ENCODE measurements at places on chromosomes 1 and 21.
A peak's percentile ranks its signal among the peaks of the same experiment; 100 is the strongest.

GRCh38 chr21:42191696-42192595 is 27.0 kb upstream of the ABCG1 start:
- no peak for DNase-seq

- no peak for DNase-seq
These were observed 2.2 kb upstream of the ADORA3 start for GRCh38 chr1:111505641-111506119.

DNA sequence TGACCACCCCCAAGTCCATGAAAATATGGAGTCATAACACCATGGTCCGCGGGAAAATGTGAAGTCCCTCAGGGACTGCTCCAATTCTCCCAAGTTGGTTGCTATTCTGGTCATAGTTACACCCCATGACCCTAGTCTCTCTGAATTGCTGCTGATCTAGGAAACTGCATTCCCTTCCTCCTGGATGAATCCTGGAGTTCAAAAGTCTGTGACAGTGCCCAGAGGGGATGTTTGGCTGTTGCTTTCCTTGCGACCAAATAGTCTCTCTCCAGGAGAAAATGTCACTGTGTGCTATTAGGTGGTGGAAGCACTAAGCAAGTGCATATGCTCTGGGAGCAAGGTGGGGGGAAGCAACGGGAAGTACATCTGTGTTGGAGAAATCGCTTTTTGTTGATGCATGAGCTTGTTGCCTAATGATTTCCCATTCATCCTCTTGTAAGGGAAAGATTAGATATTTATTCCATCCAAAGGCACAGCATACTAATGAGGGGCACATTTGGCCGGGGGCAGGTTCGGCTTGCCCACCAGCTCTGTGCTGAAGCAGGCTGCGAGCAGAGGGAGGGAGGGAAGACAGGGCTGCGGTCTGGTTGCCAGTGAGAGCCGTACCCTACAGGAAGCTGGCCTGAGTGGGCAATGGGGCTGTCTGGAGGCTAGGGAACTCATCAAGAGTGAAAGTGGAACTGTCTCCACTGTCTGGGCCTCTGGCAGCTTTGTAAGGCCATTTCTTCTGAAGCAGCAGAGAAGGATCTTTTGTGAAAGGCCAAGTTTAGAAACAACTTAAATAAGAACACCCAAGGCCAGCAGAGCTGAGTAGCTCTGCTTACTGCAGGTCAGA is 27.2 kb downstream of the SYT6 start:
- DNase-seq = no peak

- DNase-seq = no peak
These were observed 83.1 kb downstream of the HS2ST1 start for GRCh38 chr1:86997538-86997937.

GRCh38 chr21:32359719-32360260 is 33.0 kb downstream of the URB1 start:
- peak; percentile 41 for DNase-seq

- peak; percentile 91 for DNase-seq
These were observed 31.8 kb downstream of the KCNK2 start for GRCh38 chr1:215114154-215114933.

GRCh38 chr1:18480315-18481189 is at the start of gene KLHDC7A:
KLHDC7A (plus strand) TSS chr1:18480930; CDS start chr1:18480982, 52 bp downstream.
- DNase-seq = peak; percentile 98

DNA sequence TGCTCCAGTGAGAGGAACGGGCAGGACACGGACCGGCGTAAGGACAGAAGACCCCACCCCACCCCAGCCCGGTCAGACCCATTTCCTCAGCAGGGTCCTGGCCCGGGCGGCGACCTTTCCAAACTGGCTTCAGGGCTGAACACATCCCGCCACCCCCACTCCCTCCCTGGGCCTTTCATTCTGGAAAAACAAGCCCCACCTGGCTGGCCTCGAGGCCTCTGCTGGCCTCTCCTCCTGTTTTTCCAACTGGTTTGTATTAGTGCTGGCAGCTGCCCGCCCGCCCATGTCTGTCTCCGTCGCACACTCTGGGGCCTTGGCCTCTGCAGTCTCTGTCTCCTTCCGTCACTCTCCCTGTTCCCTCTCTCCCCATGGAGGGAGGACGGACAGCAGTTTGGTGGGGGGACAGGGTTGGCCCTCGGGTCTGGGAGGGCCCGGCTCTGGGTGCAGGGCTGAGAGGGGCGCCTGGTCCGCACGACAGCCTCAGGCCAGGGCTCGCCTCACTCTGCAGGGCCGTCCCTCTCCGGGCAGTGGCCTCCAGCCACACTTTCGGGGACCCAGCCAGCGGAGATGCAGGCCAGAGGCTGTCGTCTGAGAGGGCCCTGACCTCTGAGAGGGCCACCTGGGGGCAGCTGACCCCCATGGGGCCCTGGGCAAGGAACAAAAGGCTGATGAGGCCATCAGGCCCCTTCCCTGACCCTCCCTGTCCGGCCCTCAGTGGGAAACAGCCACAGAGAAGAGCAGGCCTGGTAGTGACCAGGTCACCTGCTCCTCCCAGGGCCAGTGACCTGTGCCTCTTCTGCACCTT is 1.5 kb upstream of the MXRA8 start:
- no peak for DNase-seq

DNA sequence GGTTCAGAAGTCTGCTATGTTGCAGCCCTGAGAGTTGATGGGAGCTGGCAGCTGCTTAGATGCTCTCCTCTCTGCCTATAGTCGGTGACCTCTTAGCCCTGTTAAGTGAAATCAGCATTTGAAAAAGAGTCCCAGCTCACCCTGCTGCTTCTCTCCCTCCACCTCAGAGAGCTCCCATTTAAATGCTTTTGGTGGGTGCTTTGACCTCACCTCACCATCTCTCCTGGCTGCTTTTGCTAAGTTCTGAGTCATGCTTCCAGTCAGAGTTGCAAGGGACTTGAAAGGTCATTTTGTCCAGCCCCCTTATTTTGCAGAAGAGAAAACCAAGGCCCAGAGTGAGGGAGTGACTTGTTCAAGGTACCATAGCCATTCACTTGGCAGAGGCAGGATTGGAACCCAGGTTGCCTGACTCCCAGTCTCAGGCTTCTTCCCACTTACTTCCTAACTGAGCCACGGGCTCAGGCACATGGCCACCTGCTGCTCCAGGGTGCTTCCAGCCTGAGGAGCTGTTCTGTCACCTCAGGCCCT is 3.3 kb downstream of the MAPKAPK2 start:
- peak; percentile 58 for DNase-seq

- DNase-seq = peak; percentile 56
These were observed 17.1 kb downstream of the CAPZA1 start for GRCh38 chr1:112636597-112637253.

DNA sequence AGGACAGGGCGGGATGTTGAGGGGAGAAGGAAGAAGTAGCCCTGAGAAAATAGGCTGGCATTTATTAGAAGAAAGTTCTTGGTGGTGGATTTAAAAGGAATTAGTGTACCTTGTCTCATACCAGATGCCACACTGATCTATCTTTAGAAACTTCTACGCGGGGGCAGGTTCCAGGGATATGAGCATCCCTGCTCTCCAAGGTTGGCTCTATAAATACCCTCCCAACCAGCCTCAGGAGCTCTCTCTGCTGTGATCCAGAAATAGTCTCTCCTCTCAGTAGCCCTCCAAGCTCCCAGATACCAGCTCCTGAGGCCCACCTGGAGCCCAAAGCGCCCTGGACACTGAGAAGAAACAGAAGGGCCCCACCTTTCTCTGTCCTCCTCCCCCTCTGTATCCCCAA is 128.3 kb upstream of the TNR start:
- no peak for DNase-seq

DNA sequence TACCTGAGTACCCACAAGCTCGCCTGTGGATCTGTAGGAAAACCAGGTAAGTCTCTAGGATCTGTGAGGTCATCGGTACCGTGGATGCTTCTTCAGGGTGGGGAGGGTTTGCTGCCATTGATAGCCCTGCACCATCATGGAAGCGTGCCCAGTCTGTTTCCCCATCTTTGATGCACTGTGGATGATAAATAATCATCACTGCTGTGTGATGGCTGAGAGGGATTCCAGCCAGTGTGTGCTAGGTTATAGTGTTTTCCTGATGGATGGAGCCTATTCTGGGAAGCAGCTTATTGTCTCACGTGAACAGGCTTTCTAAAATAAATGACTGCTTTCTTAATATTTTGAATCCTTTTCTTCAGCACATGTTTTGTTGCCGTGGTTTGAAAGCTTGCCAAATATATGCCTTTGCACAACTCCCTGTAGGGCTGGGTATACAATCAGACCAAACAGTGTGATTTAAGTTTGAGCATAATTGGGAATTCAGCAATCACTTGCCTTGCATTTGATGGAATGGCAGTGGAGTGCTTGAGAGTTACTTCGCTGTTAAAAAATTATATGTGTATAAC is 113.8 kb downstream of the CAMTA1 start:
- DNase-seq = no peak

DNA sequence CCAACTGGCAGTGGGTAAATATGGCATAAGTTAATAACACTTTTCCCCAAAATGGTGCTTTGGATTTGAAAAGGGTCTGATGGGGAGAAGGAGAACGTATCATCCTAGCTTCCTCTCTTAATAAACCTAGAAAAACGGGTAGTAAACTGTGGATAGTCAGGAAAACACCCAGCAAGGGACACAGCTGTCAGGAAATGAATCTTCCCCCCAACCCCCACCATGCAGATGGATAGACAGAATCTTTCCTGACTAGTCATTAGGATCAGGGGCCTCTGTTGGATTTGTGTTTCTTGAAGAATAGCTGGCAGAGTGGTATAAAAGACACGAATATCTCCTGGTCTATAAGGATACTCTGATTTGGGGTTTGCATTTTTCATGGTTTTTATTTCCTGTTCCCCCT is 22.5 kb upstream of the LAX1 start:
- DNase-seq = no peak

DNA sequence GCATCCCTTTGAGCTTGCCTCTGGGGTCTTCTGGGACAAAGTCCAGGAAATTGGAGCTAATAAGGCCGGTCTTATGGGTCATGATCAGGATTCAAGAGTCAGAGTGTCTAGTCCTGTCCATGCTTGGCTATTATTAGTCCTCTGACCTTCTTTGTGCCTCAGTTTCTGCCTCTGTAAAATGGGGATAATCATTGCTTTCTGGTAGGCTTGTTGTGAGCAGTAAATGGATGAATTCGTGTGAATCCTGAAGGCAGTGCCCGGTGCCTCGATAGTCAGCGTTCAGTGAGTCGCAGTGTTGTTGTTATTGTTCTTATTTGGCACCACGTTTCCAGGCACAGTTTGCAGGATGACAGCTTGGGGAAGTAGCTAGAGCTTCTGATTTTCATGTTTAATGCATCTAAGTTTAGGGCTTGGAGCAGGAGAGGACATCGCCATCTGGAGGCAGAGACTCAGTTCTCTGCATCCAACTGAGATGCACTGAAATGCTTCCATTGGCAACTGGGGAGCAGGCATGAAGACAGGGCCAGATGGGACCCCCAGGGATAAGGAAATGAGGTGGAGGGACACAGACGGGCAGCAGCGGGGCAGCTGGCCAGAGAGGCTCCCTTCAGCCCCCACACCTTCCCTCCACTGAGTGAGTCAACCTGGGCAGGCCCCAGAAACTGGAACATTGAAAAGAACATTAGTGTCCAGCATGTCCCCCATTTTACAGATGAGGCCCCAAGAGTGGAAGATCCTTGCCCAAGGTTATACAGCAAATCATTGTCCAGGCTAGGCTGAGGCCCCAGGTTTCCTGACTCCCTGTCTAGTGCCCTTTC is 160.3 kb downstream of the PTPRU start:
- no peak for DNase-seq

- peak; percentile 87 for DNase-seq
These were observed 40.7 kb downstream of the CASQ2 start for GRCh38 chr1:115727706-115728249.

DNA sequence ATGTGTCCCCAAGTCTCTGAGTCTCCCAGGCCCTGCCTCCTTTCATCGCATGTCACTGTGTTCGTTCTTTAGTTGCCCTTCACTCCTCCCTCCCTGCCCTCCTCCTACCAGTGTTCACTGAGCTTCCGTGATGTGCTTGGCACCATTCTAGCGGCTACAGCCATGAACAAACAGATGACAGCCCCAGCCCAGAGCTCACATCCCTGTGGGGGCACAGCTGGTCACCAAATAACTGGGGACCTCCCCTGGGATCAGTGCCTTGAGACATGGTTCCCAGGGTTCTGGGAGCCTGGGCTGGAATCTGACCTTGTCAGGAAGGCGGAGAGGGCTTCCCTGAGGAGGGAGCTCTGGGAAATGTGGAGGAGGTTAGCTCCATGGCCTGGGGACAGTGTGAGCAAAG is 320.7 kb downstream of the PTPRU start:
- no peak for DNase-seq

- DNase-seq = no peak
These were observed 75.9 kb downstream of the IVNS1ABP start for GRCh38 chr1:185241127-185241526.

- DNase-seq = peak; percentile 54
These were observed 142.3 kb downstream of the DNM3 start for GRCh38 chr1:171983584-171983983.

DNA sequence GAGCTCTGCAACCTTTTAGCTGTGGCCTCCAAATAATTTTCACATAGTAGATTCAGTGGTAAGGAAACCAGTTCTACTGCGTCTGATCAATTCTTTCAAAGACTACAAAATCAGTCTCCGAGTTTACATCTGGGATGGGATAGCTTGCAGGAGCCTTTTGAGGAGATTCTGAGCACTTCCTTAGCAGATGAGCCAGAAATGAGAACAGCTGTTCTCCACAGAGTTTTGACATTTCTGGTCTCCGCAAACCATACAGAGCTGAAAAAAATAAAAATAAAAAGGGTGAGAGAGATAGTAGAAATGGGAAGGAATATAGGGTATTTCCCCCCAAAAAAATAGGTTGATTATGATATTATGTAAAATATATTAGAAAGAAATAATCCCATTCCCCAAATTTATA is 119.3 kb downstream of the LYPLAL1 start:
- DNase-seq = no peak

DNA sequence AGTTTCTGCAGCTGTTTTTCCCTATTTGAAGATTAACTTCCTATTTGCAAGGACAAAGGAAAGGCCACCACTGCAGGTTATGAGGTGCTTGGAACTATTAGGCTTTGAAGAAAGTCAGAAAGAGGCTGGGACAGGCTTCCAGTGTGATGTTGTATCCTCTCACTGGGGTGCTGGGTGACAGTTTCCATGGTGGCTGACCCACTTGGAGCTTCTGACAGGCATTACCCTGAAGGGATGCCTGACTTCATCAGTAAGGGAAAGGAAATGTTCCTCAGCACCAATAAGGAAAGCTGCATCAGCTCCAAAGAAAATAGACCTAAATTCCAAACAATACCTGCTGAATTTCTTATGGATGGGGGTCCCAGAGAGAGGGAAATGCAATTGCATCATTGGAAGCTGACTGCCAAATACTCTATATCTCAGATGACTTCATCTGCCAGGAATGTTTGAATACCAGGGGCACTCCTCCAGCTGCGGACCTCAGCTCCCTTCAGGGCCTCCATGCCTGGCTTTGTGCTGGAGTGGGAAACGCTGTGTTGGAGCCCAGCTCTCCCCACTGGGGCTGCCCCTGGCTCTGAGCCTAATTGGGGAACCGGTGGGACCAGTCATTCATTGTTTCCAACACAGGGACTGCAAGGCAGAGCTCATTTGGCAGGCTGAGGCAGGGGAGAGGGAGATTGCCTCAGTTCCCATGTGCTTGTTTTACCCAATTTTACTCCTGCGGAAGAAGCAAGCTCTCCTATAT is 76.6 kb downstream of the RGL1 start:
- peak; percentile 79 for DNase-seq

Measured in kidney tubule cell (primary cell).